CD4-positive, alpha-beta T cell treated with Interleukin-12 subunit alpha and Interleukin-12 subunit beta, for 1 hour (primary cell): ENCODE measurements at places on chromosomes 11 and 22.

DNA sequence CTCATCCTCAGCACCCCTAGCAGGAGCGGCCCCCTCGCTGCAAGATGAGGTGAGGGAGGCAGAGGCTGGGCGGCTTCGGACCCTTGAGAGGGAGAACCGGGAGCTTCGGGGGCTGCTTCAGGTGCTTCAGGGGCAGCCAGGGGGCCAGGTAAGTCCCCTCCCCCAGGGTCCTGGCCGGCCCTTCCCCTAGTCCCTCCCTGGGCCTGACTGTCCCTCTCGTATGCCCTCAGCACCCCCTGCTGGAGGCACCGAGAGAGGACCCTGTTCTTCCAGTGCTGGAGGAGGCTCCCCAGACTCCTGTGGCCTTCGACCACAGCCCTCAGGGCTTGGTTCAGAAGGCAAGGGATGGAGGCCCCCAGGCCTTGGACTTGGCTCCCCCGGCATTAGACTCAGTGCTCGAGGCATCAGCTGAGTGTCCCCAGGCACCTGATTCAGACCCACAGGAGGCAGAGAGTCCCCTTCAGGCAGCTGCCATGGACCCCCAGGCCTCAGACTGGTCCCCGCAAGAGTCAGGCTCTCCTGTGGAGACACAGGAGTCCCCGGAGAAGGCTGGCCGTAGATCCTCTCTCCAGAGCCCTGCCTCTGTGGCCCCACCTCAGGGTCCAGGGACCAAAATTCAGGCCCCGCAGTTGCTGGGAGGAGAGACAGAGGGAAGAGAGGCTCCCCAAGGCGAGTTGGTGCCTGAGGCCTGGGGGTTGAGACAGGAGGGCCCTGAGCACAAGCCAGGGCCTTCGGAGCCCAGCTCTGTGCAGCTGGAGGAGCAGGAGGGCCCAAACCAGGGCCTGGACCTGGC is 4.0 kb downstream of the CCDC88B start:
- DNase-seq = no peak

GRCh38 chr11:122850076-122850631 is 11.9 kb downstream of the CRTAM start:
- DNase-seq = peak; percentile 71

GRCh38 chr11:31922450-31922849 is 111.3 kb upstream of the PAX6 start:
- no peak for DNase-seq

DNA sequence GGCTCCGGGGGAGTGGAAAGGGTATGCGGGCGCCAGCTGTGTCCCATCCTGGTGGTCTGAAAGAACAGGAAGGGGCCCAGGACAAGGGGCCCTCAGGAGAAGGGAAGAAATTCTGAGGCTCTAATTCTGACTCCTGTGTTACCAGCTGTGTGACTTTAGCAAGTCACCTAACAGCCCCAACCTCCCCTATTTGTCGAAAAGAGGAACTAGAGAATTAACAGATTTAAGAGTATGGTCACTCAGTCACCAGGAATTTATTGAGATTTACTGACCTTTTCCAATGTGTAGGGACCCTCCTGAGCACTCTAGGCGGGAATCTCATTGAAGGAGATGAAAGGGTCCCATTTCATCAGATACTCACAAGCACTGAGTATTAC is 14.6 kb downstream of the RPS6KA4 start:
- no peak for DNase-seq

DNA sequence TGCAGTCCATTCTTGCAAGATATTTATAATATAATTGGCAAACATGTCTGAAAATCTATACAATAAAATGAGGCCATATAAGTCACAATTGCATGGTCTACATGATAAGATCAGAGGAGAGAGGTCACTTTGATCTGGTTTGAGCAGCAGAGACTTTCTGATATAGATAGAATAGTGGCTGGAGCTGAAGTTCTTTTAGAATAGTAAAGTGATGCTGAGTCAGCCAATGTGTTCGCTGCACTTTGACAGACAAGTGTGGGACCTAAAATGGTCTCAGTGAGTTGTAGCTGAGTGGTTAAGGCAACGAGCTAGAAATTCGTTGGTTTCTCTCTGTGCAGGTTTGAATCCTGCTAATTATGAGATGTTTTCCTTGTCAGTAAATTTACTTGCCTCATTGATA is 257.0 kb upstream of the C11orf87 start:
- DNase-seq = no peak

- no peak for DNase-seq
These were observed 1083.9 kb downstream of the BRD1 start for GRCh38 chr22:48743601-48744282.
